ENCODE measurements at places on chromosomes 11 and 22.

GRCh38 chr11:78076733-78077403, 2.8 kb downstream of the NDUFC2 start:
- DNase-seq = no peak

- DNase-seq = peak; percentile 97
These were observed 19.6 kb upstream of the CARD10 start for GRCh38 chr22:37538590-37539357.

GRCh38 chr22:35727436-35727835, 9.8 kb downstream of the APOL5 start:
- DNase-seq = no peak

GRCh38 chr11:106012744-106013143, 9.3 kb downstream of the MSANTD4 start:
- peak; percentile 41 for DNase-seq

GRCh38 chr11:88420165-88420791, 82.7 kb upstream of the CTSC start:
- no peak for DNase-seq

DNA sequence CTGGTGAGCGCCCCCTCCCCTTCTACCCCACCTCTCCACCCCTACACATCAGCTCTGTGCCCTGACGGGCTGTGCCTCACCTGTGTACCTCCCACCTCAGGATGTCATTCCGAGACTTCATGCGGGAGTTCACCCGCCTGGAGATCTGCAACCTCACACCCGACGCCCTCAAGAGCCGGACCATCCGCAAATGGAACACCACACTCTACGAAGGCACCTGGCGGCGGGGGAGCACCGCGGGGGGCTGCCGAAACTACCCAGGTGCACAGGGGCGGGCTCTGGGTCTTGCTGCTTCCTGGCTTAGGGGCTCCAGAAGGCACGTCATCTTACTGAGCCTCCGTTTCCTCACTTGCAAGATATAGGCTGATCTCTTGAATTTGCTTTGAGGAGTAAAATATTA, 6.8 kb downstream of the CAPN1 start:
- DNase-seq = no peak

DNA sequence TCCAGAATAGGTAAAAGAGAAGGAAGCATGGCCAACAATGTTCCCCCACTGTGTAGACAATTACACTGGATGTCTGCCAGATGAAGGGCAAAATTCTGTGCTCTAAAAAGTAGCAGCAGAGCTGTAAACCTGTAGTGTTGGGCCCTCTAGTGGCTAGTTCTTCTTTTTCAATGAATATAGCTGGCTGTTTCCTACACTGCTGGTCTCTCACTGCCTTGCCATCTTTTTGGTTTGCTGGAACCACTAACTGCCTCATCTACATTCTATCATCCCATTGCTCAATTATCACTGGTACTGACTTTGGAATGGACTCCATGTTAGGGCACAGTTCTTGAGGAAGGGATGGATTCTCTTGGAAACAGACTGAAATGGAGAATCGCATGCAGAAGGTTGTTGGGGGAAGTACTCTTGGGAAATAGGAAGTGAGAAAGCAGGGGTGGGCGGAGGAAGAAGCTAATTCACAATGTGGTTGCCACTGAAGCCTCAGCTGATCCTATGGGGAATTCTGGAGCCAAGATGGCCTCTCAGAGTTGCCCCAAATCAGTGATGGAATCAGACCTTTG, 17.9 kb downstream of the KCNE3 start:
- DNase-seq = peak; percentile 69

GRCh38 chr11:18358646-18359045, 35.7 kb upstream of the LDHA start:
- DNase-seq = no peak

DNA sequence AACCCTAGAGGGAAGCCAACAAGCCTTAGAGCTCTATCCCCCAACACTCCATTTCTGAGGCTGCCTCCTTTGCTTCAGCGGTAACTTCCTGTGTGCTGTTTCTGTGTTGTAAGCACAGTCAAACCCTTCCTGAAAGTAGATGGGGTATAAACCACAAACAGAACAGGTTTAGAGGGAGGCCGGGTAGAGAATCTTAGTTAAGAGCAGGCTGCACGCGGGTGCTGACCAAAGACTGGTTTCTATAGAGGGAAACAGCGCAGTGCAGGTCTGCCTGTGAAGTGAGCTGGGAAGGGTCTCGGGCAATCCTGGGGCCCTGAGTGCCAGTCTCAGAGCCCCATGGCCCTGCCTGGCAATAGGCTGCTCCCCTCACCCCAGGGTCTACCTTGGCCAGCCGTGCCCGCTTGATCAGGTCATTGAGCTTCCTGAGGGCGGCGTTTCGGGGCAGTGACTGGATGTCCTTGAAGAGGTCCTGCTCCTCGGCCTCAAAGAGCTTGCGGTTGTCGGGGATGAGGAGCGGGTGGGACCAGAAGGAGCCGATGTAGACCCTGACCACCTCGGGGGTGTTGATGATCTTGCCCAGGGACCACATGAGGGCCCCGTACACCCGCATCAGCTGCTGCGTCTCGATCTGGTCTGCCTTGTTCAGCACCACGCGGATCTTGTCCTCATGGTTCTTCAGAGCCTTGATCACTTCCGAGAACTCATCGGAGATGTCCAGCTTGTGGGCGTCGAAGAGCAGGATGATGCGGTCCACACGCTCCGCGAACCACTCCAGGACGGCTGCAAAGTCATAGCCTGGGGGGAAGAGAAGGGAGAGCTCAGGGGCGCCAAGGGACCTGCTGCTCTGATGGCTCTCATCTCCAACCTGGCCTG, 15.3 kb upstream of the CDC42BPG start:
- no peak for DNase-seq

- no peak for DNase-seq
These were observed 49.6 kb downstream of the COMMD9 start for GRCh38 chr11:36239636-36240035.

DNA sequence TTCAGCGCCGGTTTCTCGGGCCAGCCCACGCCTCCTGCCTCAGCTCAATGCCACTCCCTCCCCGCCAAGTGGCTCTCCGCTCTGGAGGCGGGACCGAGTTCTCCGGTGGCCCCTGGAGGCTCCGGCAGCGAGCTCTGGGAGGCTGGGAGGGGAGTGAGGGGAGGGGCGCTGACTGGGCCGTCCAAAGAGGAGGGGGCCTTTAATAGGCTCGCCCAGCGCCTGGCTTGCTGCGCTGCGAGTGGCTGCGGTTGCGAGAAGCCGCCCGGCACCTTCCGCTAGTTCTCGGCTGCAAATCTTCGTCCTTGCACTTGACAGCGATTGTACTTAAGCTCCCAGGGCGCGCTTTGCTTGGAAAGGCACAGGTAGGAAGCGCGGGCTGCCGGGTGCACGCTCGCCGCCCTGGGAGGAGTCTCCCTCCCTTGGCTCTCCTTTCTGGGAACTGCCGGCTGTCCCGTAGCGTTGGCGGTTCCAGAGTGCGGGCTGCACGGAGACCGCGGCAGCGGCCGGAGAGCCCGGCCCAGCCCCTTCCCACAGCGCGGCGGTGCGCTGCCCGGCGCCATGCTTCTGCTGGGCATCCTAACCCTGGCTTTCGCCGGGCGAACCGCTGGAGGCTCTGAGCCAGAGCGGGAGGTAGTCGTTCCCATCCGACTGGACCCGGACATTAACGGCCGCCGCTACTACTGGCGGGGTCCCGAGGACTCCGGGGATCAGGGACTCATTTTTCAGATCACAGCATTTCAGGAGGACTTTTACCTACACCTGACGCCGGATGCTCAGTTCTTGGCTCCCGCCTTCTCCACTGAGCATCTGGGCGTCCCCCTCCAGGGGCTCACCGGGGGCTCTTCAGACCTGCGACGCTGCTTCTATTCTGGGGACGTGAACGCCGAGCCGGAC, at the start of gene ADAMTS15:
ADAMTS15 (plus strand) TSS at position 230 of the 894 bp plus-strand sequence; CDS start at position 559, 329 bp downstream.
- DNase-seq = peak; percentile 93

DNA sequence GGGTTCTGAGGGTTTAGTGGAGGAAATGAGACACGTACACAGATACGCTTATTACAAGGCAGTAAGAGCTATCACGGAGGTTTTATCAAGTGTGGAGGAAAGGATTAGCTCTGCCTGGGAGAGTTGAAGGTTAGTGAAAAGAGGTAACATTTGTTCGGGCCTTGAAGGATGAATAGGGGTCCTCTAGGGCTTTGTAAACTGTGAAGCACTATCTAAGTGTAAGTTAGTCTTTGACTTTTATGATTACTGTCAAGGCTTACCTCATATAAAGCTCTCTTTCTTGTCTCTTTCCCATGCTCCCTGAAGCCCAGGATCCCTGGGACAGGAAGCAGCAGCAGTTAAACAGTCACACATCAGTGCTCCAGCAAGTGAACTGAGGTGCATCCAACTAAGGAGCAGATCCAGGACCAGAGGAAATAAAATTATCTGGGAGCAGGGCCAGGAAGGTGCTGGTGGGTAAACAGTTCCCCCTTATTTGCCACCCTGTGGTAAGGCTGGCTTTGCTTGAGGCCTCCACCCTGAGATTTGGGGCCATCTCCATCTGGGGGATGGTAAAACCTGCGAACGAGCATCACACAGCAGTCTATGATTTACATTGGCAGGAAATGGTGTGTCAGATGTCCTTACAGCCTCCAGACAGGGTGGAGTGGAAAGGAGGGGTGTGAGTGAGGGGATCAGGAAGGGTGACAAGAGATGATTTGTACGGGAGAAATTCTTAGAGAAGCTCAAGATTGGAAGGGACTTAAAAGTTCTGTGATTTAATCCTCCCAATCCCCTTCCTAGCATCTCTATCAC, 27.2 kb downstream of the GVQW3 start:
- peak; percentile 28 for DNase-seq

GRCh38 chr22:38316364-38317121, 690 bp downstream of the CSNK1E start:
- DNase-seq = peak; percentile 55

GRCh38 chr11:62580959-62581715, 7.4 kb upstream of the EEF1G start:
- DNase-seq = no peak

GRCh38 chr11:118928870-118929500, 3.3 kb upstream of the BCL9L start:
- DNase-seq = peak; percentile 53

DNA sequence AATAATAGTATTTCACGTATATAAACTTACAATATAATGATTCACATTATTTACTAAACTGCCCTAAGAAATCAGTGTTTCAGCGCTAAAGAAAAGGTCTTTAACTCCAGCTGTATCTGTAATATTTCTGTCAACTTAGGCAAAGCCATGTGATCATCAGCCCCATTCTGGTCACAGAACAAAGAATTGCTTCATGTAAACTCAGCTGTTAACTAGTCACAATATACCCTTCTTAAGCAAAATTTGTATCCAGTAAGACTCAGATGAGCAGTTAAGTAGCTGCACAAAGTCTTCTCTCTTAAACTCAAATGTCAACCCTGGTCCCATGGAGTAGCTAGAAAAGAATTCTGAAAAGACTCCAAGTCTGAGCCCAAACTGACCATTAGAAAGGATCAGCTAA, 26.6 kb downstream of the HPS5 start:
- no peak for DNase-seq

GRCh38 chr11:14408612-14409011, 49.6 kb upstream of the RRAS2 start:
- no peak for DNase-seq

DNA sequence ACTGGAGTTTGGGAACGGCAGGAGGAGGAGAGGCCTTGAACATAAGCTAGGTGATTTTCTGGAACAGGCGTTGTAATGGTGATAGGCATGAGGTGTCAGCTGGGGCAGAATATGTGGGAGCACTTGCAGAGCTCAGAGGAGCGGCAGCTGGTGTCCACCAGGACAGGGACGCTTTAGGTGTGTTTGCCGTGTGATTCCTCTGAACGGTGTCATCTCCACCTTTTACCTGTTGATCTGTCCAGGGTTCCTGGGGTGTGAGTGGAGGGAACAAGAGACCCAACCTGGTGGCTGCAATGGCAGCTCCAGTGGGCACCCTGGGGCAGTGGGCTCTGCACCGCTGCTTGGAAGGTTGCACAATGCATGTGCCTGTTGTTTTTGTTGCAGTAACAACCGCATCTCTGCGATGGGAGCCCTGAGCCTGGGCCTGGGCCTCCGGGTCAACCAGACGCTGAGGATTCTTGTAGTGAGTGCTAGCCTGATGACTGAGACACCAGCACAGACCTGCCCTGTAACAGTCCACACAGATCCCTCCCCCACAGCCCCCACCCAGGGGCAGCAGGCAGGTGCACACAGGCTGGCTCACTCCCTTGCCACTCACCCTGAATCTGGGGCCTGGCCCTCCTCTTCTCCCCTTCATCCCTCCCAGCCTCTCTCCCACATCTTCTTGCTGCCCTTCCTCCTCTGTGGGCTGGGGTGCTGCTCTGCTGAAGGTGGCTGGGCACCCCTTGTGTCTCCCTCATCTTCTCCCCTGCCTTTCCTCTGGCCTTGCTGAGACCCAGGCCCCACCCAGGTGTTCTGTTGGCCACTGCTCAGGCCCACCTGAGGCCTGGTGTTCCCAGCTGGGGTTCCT, 9.2 kb downstream of the LRRC74B start:
- DNase-seq = no peak

GRCh38 chr11:73040046-73040445, 102.1 kb downstream of the FCHSD2 start:
- DNase-seq = no peak

GRCh38 chr11:116930177-116930576, 92.8 kb upstream of the APOA1 start:
- no peak for DNase-seq

DNA sequence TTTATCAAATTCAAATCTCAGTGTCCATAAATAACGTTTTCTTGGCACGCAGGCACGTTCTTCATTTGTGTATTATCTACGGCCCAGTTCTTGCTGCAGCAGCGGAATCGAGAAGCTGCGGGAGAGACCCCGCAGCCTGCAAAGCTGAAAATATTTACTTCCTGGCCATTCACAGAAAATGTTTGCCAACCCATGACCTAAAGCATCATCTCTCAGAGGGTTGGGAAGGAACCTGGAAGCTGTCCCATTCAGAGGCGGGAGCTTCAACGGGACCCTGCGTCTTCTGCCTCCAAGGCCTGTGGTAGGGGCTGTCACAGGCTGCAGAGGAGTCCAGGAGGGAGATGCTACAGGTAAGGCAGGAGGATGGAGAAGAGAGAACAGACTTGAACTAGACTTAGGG, 319.2 kb downstream of the MN1 start:
- DNase-seq = no peak

- DNase-seq = no peak
These were observed 84.7 kb upstream of the WNT7B start for GRCh38 chr22:46061501-46062231.

GRCh38 chr11:75140269-75141138, 10.4 kb upstream of the SLCO2B1 start:
- DNase-seq = peak; percentile 63

DNA sequence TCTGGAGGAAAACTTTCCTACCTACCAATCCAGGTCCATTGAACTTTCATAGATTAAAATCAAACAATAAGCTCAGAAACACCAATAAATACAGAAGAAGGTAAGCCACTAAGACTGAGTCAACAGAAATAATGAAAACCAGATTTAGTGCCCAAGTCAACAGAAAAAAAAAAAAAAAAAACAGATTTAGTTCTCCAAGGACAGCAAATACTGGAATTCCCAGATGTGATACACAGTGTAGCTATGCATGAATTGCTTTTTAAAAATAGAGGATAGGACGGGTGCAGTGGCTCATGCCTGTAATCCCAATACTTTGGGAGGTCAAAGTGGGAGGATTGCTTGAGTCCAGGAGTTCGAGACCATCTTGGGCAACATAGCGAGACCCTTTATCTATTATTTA, 15.7 kb downstream of the DMC1 start:
- DNase-seq = no peak
